ENCODE measurements at places on chromosomes 12 and 14.

- DNase-seq, result no peak
Observed at GRCh38 chr14:101249676-101250036, 311.6 kb upstream of the DIO3 start.

- no peak for DNase-seq
Observed at GRCh38 chr14:97177016-97177415, 379.8 kb downstream of the VRK1 start.

DNA sequence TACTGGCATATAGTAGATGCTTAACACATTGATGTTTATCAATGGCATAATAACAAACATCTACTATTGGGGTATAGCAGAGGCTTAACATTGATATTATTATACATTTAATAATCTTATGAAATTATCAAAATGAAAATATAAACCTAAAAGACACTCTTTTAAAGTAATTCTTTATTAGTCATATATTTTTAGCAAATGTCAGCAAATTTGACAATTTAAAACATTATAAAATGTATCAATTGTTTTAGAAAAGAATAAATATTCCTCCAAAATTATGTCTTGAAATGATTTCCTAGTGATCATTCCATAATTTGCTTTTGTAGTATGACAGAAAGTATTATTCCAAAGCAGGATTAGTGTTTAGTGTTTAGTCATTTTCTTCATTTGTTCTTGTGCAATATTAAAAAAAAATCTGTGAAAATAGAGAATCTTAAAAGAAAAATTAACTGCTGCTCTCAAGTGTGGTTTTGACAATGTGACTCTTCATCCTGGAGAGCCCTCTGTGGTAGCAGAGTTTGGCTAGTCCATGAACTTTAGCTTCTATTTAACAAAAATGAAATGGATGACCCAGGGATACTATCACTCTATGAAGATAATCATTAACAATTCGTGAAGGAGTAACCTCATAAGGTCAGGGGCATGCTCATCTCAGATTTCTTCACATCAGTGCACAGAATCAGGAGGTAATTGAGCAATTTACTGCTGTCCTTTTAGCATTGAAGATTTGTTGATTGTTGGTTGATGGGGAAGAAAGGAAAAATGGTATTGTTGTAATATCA is 1018.5 kb downstream of the LRFN5 start:
- DNase-seq, result no peak

- DNase-seq, result no peak
Observed at GRCh38 chr14:21089271-21089670, 9.2 kb downstream of the ZNF219 start.

DNA sequence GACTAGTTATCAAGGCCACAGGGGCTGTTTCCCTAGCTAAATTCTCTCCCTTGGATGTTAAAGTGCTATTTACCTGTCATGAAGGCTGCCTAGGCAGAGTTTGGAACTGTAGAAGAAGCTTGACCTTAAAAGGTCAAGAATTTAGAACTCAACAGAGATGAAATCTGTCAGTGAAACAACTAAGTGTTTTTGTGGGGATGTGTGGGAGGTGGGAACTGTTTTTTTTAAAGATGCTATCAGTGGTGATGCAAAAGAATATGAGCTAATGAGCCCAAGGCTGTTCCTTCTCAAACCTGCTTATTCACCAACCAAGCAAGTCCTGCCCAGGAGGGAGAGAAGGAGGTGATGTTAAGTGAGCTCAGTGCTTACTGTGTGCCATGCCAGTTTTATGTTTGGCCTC is 40.8 kb upstream of the POC1B start:
- DNase-seq, result no peak

GRCh38 chr12:85363382-85364190 is 83.6 kb downstream of the ALX1 start:
- DNase-seq, result no peak

DNA sequence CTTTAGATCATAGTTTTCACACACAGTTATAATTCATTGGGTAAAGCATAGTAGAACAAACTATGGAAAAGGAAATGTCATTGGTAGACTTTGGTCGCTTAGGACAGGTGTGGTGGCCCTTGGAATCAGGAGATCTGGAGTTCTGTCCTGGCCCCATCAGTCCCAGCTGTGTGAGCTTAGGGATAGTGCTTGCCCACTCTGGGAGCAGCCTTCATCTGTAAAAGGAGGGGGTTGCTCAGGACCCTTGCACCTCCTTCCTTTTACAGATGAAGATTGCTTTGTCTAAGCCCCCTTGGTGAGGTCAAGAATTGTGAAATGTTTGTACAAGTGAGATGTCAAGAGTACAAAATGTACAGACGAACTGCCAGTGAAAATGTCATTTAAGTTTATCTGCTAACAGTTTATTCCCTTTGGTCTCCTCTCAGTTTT is 93.2 kb downstream of the BORCS5 start:
- DNase-seq, result no peak

DNA sequence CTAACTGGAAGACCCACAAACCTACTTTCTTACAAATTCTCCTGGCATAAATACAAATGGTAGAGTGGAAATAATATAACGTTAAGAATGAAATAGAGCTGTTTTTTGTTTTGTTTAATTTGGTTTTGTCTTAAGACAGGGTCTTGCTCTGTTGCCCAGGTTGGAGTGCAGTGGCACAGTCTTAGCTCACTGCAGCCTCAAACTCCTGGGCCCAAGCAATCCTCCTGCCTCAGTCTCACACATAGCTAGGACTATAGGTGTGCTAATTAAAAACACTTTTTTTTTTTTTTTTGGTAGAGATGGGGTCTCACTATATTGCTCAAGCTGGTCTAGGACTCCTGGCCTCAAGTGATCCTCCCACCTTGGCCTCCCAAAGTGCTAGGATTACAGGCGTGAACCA is 4.1 kb upstream of the DHH start:
- DNase-seq, result no peak

DNA sequence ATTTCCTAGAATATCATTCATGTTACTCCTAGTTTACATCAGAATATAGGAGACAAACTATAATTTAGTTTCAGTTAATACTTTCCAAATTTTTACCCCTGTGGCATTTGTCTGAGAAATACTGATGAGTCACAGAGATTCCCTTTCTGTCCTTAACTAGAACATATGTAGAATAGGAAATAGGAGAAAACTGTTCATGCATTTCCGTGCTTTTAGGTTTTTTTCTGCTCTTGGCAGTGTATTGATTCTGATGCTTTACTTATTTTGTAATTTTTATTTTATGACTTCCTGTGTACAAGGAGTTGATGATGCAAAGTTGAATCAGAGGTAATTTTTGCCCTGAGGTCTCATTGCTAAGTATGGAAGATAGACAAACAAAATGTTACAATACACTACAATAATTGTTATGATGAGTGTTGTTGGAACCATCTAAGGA is 23.0 kb downstream of the MNAT1 start:
- no peak for DNase-seq

- DNase-seq, result no peak
Observed at GRCh38 chr12:89977405-89978085, 268.9 kb upstream of the ATP2B1 start.

- peak; percentile 51 for DNase-seq
Observed at GRCh38 chr12:62256408-62257096, 3.7 kb upstream of the USP15 start.
